Dermis microvascular lymphatic vessel endothelial cell (primary cell): ENCODE measurements at places on chromosomes 4 and X. TPM values are rescaled to one million over a fixed set of nuclear protein-coding genes. Genes with fewer than 3 reads are reported as not detected.

Gene COL25A1
- 0.13 TPM in 2 replicates for total RNA-seq

Gene ZDHHC15
- under 0.01 TPM in 1 of 2 replicates, not detected in the other for total RNA-seq

Gene FAM47E
- total RNA-seq = 0.13 and 0.26 TPM in 2 replicates

Gene TMPRSS11D
- under 0.01 and 0.13 TPM in 2 replicates for total RNA-seq

Gene JCHAIN
- not detected in 2 replicates for total RNA-seq

Gene SASH3
- total RNA-seq = not detected in 2 replicates

Gene GABRB1
- not detected in 2 replicates for total RNA-seq

Gene CT45A1
- not detected in 2 replicates for total RNA-seq

Gene ZBED1
- 32.1 and 40.3 TPM in 2 replicates for total RNA-seq

Gene DUX4
- total RNA-seq = not detected in 2 replicates

Gene ADGRG4
- under 0.01 TPM in 1 of 2 replicates, not detected in the other for total RNA-seq

Gene ZNF157
- total RNA-seq = not detected in 2 replicates

Gene GSX2
- total RNA-seq = not detected in 2 replicates

Gene CT45A10
- not detected in 2 replicates for total RNA-seq

Gene SULT1B1
- 2.0 and 5.9 TPM in 2 replicates for total RNA-seq

Gene HSFX2
- total RNA-seq = 0.25 and 0.26 TPM in 2 replicates

Gene IGBP1
- 51.5 and 71.1 TPM in 2 replicates for total RNA-seq

Gene CYSLTR1
- under 0.01 TPM in 2 replicates for total RNA-seq

Gene ATP8A1
- 9.9 and 66.1 TPM in 2 replicates for total RNA-seq

Gene HNRNPH2
- 75.9 and 81.4 TPM in 2 replicates for total RNA-seq

Gene GAGE1
- not detected in 2 replicates for total RNA-seq

Gene HPGDS
- not detected in 2 replicates for total RNA-seq

Gene PDHA2
- total RNA-seq = not detected in 2 replicates

Gene PF4V1
- not detected in 2 replicates for total RNA-seq

Gene P2RY10
- not detected in 2 replicates for total RNA-seq

Gene RHOXF2
- not detected in 2 replicates for total RNA-seq

Gene PLA2G12A
- total RNA-seq = 5.8 and 7.8 TPM in 2 replicates

Gene MBNL3
- 0.26 and 0.38 TPM in 2 replicates for total RNA-seq

Gene NPY2R
- total RNA-seq = not detected in 2 replicates

Gene GPR101
- total RNA-seq = not detected in 2 replicates

Gene CENPVL1
- total RNA-seq = not detected in 2 replicates

Gene WWC2
- 20.3 and 26.0 TPM in 2 replicates for total RNA-seq

Gene ASMT
- not detected in 2 replicates for total RNA-seq
